ENCODE measurements at places on chromosomes 1 and 21. TPM values are rescaled to one million over a fixed set of nuclear protein-coding genes. Genes with fewer than 3 reads are reported as not detected.

DNA sequence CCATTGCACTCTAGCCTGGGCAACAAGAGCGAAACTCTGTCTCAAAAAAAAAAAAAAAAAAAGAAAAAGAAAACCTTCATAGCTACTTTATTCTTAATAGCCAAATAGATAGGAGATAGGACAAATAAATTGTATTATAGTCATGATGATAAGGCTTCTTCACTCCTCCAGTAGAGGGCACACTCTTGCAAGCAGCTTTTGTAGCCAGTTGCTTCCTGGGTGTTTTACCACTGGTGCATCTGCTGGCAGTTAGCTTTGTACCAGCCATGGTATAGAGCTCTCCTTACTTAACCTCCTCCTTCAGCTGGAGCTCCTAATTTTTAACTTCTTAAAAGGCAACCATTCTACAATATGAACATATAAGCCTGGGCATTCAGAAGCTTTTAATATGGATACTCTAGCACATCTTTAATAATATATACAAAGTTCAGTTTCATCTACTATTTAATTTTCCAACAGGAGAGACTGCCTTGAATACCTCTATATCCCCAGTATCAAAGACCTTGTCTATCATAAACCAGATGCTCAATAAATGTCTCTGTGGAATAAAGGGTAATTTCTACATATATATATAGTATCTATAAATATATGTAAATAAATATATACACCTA, 35.8 kb downstream of the EVI5 start:
- peak; percentile 21 for DNase-seq

DNA sequence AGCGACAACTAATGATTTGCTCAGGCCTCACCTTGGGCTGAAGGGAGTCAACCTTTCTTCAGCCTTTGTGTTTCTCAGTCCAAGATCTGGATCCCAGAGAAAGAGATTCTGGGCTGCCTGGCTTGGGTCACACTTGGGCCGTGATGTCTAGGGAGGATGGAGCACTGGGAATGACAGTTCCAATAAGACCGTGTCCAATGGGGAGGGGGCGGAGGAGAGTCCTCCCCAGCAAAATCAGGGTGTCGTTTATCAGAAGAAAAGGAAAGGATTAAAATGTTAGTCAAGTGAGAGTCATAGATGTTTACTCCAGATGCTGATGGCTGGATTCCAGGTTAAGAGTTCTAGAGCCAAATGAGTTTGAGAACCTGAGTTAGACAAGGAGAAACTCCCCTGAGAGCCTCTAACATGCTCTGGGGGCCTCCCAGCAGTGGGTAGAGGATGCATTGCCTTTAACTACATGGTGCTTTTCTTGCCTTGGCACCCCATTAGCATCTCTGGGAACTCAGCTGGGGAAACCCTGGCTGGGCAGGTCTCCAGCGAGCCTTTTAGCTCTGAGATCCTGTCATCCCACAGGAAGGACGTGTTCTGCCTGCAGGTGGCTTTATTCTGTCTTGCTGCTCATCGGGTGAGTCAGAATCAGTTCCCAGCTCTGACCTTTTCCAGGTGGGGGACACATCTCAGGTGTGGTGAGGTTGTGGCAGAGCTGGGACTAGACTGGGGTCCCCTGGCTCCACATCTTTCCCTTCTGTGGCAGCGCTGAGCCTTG, 22.2 kb downstream of the NIPAL3 start:
- DNase-seq, result no peak

- DNase-seq, result no peak
These were observed 59.2 kb downstream of the TBX15 start for GRCh38 chr1:118928739-118929554.

DNA sequence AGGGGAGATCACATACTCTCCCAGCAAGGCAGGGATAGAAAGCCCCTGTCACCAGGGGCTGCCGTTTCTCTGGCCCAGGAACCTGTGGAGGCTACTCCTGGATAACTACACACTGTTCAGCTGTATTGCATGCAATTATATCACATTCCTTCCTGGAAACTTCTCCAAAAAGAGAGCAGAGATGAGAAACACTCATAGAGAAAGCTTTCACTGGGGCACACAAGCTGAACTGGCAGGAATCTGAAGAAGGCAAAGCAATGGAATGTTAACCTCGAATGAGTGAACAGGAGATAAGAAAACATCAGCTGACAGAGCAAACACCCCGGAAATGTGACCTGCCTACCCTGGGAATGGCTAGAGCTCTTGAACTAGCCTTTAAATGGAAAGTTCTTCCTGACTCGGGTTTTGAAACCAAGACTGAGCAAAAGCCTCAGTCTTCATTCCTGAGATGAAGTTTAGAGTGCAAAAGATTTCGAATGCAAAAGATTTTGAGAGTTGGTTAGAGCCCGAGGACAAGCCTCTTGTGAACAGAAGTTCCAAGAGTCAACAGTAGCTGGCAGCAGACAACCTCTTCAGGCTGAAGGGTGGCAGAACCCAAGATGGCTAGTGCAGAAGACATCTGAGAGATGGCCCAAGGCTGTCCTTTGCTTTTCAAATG, 32.3 kb downstream of the CCN1 start:
- peak; percentile 98 for DNase-seq

DNA sequence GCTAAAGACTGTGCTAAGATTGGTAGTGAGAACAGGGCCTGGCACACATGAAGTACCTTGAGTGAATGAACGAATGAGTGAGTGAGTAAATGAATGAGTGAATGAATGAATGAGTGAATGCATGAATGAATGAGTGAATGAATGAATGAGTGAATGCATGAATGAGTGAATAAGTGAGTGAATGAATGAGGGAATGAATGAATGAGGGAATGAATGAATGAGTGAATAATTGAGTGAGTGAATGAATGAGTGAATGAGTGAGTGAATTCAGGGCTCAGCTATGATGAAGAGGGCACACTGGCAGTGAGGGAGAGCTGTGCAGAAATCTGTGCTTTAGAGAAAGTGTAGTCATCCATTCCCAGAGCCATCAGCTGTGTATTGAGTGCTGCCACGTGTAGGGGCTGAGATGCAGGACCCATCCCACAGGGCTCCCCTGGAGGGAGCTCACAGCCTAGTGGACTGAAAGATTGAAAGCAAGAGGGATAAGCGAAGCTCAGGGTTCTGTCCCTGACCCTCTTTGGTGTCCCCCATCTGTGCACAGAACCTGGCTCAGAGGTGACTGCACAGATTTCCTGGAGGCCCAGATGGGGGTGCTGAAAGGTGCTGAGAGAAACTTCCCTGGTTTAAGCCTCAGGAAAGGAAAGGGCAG, 217.9 kb upstream of the VAMP3 start:
- no peak for DNase-seq

DNA sequence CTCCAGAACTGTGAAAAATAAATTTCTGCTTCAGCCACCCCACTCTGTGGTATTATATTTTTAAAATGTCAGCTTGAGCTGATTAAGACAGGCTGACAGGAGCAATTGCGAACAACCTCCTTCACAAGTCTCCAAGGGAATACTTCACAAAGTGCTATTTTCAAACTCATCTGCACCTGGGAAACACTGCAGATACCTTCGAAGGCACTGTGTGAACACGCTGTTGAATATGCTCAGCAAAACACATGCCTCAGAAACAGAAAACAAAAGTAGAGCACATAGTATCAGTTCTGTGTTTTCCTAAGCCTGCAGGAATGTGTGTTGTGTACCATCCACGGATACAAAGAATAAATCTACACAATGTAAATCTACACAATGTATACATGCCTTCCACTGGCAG, 10.6 kb downstream of the TSPAN2 start:
- no peak for DNase-seq

GRCh38 chr21:26167593-26167992, 3.0 kb downstream of the APP start:
- DNase-seq, result no peak

DNA sequence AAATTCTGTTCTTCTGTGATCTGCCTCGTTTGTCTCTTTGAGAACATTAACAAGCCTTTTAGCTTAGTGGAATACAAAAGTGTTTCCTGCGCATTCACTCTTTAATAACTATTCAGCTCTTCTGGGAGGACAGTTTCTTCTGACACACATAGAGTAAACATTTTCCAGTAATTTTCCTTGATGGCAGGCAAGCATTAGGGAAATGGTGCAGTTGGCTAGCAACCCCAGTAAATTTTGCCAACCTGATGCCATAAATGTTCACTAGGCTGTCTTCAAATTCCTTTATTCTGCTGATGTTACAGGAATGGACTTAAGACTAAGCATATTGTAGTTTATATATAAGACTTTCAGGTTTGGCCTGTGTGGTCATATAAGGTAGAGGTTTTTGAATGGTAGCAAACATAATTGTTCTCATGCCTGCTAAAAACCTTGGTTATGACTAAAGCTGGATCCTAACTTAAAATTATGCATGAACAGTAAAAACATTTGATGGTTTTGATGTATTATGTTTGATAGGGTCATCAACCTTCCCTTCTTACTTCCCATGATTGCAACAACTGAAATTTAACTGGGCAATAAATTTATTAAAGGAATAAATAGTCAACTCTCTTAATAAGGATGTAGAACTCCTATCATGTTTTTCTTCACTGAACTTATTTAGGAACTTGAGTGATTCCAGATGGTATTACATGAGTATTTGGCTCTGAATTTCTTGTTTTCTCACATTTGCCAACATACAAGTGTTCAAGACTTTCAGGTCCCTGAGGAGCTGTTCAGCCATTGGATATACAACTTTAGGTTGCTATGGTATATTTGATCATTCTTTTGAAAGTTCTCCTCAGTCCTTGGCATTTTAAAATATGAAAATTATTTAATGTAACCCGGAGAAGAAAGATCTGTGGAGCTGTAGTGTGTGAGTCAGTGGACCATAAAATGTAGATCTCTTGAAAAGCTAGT, 223.4 kb downstream of the FMN2 start:
- DNase-seq, result no peak

DNA sequence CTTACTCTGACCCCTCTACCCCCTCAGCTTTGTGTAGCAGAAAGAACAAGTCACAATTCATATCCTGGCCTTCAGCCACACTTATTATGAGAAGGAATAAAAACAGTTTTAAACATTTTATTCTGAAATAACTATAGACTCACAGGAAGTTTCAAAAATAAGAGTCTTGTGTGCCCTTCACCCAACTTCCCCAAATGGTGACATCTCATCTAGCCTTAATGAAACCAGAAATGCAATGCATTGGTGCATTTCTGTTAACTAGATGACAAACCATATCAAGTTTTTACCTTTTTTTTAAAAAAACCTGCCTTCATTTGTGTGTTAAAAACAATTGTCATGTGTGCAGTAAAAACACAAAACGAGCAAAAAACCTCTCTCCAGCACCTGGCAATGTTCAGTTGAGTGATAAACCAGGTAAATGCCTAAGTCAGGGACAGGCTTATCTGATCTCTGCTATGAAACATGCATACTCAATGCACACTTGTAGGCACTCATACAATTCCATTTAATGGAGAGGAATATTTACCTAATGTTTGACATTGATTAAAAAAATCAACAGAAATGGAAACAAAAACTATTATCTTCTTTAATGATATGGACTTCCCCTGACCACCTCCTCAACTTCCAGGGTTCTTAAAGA, 51.5 kb downstream of the SH3BGR start:
- DNase-seq, result no peak

DNA sequence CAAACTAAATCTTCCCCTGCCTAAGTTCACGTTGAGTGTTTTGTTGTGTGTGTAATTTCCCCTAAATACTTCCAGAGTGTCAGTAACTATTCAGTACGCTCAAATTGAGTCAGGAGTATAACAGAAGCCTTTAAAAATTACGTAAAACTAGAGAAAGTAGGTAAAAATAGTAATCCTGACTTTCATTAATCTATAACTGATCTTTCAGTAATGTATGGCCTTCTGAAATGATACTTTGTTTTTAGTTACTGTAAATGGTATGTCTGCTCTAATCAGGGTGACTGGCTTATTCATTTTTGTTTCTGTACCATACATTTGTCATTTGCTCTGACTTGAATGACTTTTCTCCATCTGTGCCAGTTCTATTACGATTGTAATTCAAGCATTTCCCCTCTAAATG, 29.4 kb downstream of the MIER1 start:
- no peak for DNase-seq

DNA sequence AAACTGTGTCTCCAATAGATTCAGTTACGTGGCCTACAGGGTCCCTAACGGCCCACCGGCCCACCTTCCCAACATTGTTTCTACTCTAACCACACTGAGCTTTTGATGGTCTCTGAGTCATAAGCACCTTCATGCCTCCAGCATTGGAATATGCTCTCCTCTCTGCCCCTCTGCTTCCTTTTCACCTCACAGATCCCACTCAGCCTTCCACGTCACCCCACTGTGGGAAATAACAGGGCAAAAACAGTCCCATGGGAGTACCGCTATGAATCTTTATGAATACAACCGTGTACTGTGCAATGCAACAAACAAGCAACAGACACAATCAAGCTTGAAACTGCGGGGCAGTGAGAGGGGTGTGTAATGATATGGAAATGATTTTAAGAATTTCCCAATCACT, 5.3 kb upstream of the SARS1 start:
- DNase-seq, result no peak

Gene CRNN
- total RNA-seq, result not detected

Gene TCP10L
- total RNA-seq, result not detected

Gene TBX15
- not detected for total RNA-seq

Gene NFYC
- total RNA-seq, result 79.4 TPM

Gene ABCB10
- total RNA-seq, result 12.1 TPM

Gene KDF1
- total RNA-seq, result 20.5 TPM

Gene VHLL
- not detected for total RNA-seq

Measured in PC-9 (cell line).